ENCODE measurements at places on chromosomes 6 and 20. TPM values are rescaled to one million over a fixed set of nuclear protein-coding genes. Genes with fewer than 3 reads are reported as not detected.
A peak's percentile ranks its signal among the peaks of the same experiment; 100 is the strongest.

The NHSL1 gene
- 107 TPM for total RNA-seq

- no peak for DNase-seq
These were observed 30.7 kb downstream of the ARHGAP18 start for GRCh38 chr6:129679275-129679674.

DNA sequence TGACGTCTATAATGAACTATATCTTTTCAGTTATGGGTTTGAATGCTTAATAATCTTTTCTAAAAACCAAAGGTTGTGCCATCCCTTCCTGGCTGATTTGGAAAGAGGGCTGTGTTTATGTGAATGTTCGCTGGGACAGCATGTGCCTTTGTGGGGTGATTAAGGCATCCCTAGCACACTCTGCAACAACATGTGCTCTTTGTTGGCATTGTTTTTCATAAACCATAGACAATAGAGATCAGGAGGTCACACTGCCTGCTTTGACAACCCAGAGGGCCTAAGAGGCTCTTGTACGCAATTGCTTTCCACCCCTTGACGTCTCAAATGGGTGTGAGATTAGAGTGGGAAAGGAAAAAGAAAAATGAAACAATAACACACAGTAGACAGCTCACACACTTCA lies 116.0 kb downstream of the LRRC1 start:
- DNase-seq, result no peak

The ZC3H12D gene
- total RNA-seq, result 5.2 TPM

The TGM3 gene
- total RNA-seq, result 0.09 TPM

The CDH4 gene
- not detected for total RNA-seq

The TINAG gene
- total RNA-seq, result 25.2 TPM

- peak; percentile 64 for DNase-seq
These were observed 39.0 kb downstream of the GMPR start for GRCh38 chr6:16277101-16277981.

GRCh38 chr20:42634156-42634555 lies 555.5 kb downstream of the PTPRT start:
- DNase-seq, result no peak

The TFAP2C gene
- 0.75 TPM for total RNA-seq

Data from mucosa of descending colon (tissue), 3 donors.